ENCODE measurements at places on chromosomes 12 and 14. TPM values are rescaled to one million over a fixed set of nuclear protein-coding genes. Genes with fewer than 3 reads are reported as not detected.

KLC1 gene
- total RNA-seq: 252 TPM

FAM186B gene
- total RNA-seq: not detected

FOXA1 gene
- 0.39 TPM for total RNA-seq

IL22 gene
- not detected for total RNA-seq

CISTR gene
- not detected for total RNA-seq

RARG gene
- 84.3 TPM for total RNA-seq

TAS2R13 gene
- 0.10 TPM for total RNA-seq

TOMM20L gene
- not detected for total RNA-seq

HIGD1C gene
- not detected for total RNA-seq

SDR9C7 gene
- total RNA-seq: not detected

KRT82 gene
- not detected for total RNA-seq

PIWIL1 gene
- total RNA-seq: not detected

FBXW8 gene
- 9.7 TPM for total RNA-seq

CRIP2 gene
- 431 TPM for total RNA-seq

LARP4 gene
- total RNA-seq: 33.6 TPM

CRACR2A gene
- 11.6 TPM for total RNA-seq

FLRT2 gene
- total RNA-seq: 35.6 TPM

NR4A1 gene
- 4.4 TPM for total RNA-seq

NEUROD4 gene
- not detected for total RNA-seq

C12orf42 gene
- total RNA-seq: not detected

OTOGL gene
- total RNA-seq: 0.10 TPM

TRIM9 gene
- total RNA-seq: not detected

LAG3 gene
- not detected for total RNA-seq

TSPAN19 gene
- total RNA-seq: not detected

ALX1 gene
- not detected for total RNA-seq

CACNA2D4 gene
- total RNA-seq: not detected

VASH1 gene
- total RNA-seq: 10.1 TPM

FOXG1 gene
- total RNA-seq: not detected

CAPZA3 gene
- total RNA-seq: not detected

AQP2 gene
- total RNA-seq: not detected

C12orf54 gene
- not detected for total RNA-seq

KRT7 gene
- total RNA-seq: 351 TPM

CIROP gene
- not detected for total RNA-seq

PRKAG1 gene
- total RNA-seq: 41.2 TPM

HOXC9 gene
- total RNA-seq: not detected

C12orf76 gene
- 7.2 TPM for total RNA-seq

SIX1 gene
- 0.30 TPM for total RNA-seq

MYF5 gene
- total RNA-seq: not detected

BCL11B gene
- not detected for total RNA-seq

ZCRB1 gene
- 33.0 TPM for total RNA-seq

RNASE8 gene
- total RNA-seq: not detected

TPPP2 gene
- total RNA-seq: not detected

FSCB gene
- total RNA-seq: not detected

GLT1D1 gene
- not detected for total RNA-seq

Measured in mammary microvascular endothelial cell (primary cell).